ENCODE measurements at places on chromosomes 3 and 15.

DNA sequence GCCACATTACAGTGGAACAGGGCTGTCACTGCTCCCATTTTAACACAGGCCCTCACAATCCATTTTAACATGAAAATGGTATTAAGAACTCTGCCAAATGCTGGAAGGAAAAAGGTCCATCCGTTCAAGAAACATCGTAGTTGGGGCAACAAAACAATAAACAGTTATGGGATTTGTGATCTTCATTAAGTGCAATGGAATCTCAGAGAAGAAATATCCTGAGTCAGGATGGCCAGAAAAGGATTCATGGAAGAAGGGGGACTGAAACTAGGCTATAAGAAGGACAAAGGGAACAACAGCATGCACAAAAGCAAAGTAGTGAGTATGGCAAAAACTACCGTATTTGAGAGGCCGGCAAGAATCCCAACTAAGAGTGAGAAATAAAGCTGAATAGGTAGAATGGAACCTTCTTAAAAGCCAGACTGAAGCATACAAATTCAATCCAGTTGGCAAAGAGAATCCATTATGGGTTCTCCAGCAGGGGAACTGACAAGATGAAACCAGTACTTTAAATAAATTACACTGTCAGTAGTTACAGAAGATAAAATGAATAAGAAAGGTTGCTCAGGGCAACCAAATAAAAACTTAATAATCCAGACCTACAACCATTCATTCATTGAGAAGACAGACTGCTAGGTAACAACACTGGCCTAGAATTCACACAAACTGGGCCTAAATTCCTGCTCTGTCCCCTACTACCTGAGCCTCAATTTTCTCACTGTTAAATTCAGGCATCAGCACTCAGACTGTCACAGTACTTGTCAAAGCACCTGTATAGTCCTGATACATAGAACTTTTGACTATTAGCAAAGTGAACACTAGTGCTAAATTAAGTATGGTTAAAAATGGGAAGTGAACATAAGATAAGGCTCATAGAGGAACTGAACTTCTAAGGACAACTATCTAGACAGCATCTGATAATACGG is 6.3 kb downstream of the TBL1XR1 start:
- no peak for DNase-seq

DNA sequence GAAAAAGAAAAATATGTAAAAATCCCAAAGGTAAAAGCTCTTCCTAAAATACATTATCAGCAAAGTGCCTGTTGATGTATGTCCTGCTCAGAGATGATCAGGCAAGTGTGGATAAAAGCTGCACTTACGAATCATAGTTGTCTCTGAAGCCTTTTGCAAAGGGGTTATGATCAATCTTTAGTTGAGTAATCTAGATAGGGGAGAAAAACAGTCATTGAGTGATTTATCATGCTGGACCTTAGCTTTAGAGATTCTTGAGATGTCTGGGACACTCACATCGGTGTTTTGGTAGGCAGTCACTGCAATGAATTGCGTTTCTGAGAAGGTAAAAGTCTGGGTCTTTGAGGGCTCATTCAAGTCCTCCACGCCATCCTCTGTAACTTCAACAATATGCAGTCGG is 3.7 kb downstream of the EOMES start:
- no peak for DNase-seq

- DNase-seq = no peak
Observed at GRCh38 chr15:22959321-22960101, 20.7 kb downstream of the CYFIP1 start.

DNA sequence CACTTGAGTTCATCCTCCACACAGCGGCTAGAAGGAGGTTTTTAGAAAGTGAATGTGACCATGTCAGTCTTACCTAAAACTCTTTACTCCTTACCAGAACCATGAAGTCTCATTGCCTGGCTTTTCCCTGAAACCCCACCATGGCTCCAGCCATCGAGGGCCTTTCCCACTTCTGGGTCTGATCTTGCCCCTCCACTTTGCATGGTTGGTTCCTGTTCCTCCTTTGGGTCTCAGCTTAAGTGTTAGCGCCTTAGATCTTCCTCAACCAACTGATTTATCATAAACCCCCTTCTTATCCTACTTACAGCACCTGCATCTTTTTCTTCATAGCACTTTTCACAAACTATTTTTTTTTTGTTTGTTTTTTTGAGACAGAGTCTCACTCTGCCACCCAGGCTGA is 45.9 kb upstream of the ULK4 start:
- DNase-seq = no peak

DNA sequence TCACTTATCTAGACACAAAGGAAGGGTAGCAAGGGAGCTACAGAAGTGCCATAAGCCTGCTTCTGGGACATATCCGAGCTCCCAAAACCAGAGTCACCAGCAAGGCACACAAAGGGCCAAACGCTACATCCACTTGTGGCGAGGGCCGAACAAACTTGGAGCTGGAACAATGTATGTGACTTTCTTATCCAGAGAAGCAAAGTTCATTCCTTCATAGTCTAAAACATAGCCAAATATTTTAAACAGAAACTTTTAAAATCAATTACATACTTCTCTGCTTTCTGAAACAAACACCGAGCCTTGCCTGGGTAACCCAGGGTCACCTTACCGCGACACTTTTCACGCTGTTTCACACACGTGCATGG is 15.9 kb downstream of the ZXDC start:
- DNase-seq = no peak

DNA sequence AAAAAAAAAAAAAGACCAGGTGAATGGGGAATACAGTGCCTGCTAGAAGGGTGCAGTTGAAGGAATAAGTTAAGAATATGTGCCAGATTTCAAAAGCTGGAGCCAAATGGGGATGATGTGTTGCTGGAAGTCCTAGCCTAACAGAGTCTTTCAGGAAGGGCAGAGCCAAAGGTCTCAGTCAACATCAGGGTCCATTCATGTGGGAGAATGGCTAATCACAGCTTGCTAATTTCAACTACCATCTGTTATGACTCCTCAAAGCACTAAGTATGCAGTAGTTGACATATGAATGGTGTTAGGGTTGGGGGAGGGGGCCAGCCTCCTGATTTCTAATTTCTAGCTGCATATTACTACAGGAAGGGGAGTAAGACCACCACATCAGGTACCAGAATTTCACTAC is 4.4 kb downstream of the ZBTB38 start:
- no peak for DNase-seq

- DNase-seq = peak; percentile 23
Observed at GRCh38 chr3:152365766-152366593, 97.3 kb downstream of the MBNL1 start.

- no peak for DNase-seq
Observed at GRCh38 chr15:92583096-92584034, 72.2 kb downstream of the FAM174B start.

DNA sequence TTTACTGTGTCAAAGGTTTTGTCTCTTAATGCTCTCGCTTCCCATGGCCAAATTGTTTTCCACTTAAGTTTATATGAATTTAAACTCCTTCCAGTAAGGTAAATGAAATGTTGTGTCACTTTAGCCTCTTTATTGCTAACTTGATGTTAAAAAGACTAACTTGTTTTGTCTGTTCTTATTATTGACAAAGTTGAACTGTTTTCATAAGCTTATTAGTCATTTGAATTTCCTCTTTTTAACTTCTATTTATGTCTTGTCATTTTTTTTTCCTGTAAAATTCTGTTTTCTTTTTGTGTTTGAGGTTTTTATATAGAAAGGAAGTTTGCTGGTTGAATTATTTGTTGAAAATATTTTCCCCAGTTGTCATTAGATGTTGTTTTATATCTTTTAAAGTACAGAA is 25.8 kb downstream of the FAM98B start:
- DNase-seq = peak; percentile 53

GRCh38 chr3:52270252-52270754 is 8.1 kb downstream of the WDR82 start:
- peak; percentile 73 for DNase-seq

- no peak for DNase-seq
Observed at GRCh38 chr3:45026038-45026437, at the start of gene CLEC3B. Gene CLEC3B, plus strand, starts transcription at chr3:45026303. Its CDS starts 60 bp downstream, at chr3:45026363.

GRCh38 chr15:78018445-78018844 is 59.1 kb downstream of the TBC1D2B start:
- DNase-seq = no peak

DNA sequence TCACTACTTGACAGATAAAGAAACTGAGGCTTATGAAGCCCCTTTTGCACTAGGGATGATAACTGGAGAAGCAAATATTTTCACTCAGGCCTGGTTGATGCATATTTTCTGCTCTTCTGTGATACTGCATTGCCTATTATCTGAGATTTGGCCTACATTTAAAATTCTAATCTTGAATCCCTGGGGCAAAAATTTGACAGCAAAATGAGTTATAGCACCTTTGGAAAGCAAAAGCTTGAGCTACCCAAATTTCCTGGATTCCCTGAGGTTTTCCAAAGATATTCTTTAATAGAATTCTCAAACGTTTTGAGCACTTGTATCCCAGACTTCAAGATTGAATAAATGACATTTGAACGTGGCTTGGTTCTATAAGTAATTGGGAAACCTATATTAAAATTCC is 86.1 kb downstream of the NAALADL2 start:
- DNase-seq = no peak

- DNase-seq = no peak
Observed at GRCh38 chr3:14522768-14523167, 17.4 kb downstream of the GRIP2 start.

- DNase-seq = no peak
Observed at GRCh38 chr15:23954931-23955330, 267.8 kb upstream of the NDN start.

DNA sequence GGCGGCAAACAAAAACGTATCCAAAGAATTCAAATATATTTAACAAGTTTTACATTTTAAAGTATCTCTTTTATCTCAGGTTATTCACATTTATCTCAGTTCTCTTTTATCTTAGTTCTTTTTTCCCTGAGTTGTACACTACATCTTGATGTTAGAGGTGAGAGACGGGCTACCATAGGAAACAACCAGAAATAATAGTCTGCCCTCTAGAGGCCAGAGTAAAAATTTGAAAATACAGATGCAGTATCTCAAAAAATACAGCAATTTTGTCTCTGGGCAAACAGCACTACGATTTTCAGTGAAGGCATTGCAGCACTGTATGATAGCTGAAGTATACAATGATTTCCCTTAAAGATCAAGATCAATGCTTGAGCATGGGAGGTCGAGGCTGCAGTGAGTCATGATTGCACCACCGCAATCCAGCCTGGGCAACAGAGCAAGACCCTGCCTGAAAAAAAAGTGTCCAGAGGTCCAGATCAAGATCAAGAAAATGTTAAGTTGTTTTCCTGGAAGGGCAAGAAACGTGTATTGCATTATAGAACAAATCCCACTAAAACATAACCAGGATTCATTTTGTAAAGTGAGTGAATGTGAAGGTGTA is 82.6 kb upstream of the ATP11B start:
- no peak for DNase-seq
